ENCODE measurements at places on chromosomes 2 and 18.

GRCh38 chr2:129178356-129178755 is 801.1 kb upstream of the RAB6C start:
- DNase-seq: no peak

DNA sequence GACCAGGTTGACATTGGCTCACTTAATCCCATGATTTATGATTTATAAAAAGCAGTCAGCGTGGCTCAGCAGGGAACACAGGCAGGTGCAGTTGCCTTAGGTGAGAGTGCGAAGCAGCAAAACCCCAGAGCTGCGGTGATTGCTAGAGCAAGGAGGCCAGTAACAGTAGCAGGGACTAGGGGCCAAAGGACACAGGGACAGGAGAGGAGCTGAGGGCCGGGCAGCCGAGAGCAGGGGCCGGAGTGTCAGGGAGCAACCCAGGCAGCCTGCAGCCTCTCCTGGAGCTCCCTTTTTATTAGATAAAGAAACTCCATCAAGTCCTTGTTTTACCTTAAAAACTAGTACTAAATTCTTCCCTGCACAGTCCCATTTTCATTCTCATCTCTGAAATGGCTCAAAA is 4.3 kb downstream of the MC2R start:
- DNase-seq: no peak

- no peak for DNase-seq
These were observed 51.1 kb downstream of the NABP1 start for GRCh38 chr2:191728750-191729624.

- peak; percentile 38 for DNase-seq
These were observed 12.9 kb upstream of the TEX51 start for GRCh38 chr2:126885751-126886210.

- DNase-seq: no peak
These were observed 1179.0 kb upstream of the ACVR2A start for GRCh38 chr2:146665800-146666199.

GRCh38 chr2:16615246-16615645 is 50.4 kb downstream of the CYRIA start:
- DNase-seq: no peak

- DNase-seq: no peak
These were observed 38.3 kb downstream of the SFXN5 start for GRCh38 chr2:73033142-73033765.

DNA sequence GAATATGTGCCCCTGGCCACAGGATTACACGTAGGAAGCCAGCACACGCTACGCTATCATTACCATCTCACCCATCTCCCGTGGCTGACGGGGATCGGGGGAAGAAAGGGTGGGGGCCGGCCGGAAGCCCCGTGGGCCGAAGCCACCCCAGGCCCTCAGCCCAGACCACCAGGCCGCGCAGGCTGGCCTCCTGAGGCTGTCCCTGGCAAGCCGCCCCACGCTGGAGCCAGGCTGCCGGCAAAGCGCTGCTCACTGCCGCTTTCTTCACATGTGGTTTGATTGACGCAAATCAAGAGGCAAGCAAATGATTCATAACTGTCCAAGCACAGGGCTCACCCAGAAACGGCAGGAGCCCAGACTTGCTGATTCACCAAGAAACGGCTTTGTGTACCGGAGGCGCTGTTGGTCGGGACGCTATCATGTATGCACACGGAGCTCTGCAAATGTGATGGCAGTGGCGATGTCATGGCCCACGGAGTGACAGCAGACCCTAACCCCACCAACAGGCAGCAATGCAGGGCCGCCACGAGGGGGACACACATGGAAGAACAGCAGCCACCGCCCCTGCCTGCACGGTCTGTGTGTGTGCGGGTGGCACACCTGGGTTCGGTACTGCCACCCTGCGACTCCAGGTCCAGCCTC is 125.7 kb downstream of the HDAC4 start:
- DNase-seq: peak; percentile 94

DNA sequence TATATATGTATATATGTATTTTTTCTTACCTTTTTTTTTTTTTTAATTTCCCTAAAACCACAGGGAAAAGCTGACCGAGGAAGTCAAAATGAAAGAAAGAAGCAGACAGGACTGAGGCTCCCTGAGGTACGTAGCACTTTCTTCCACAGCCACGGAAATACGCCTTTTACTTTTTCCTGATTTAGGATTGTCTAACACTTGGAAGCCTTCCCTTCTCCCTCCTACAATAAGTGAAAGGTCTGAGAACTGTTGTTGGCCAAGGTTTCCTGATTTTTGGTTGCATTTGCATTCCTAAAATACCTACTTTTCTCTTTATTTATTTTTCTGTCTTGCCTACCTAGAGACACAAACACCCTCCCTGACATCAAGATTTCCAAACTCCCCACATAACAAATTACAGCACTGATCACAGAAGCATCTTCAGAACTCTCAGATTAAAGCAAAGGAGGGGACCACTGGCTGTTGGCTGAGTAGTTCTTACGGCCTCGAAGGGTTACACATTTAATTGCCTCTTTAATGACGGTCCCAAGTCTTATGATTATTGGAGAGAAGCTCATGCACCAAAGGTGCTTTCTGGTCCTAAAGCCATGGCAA is 778.5 kb upstream of the FANCL start:
- DNase-seq: no peak

DNA sequence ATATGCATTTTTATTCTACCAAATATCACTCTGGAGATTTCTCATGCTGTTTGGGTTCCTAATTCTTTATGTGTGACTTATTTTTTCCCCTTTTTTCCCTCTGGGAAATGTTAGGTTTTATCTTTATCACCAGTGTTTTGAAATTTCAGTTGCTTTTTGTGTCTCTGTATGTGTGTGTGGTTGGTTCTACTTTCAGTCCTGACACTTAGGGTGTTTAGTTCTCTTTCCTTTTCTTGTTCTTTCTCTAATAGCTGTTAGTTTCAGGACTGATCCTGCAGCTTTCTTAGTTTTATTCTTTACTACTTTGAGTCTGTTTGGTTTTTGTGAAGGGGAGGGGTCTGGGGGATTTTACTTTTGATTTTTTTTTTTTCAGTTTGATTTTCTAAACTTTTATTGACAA is 23.1 kb downstream of the PPM1B start:
- DNase-seq: no peak

DNA sequence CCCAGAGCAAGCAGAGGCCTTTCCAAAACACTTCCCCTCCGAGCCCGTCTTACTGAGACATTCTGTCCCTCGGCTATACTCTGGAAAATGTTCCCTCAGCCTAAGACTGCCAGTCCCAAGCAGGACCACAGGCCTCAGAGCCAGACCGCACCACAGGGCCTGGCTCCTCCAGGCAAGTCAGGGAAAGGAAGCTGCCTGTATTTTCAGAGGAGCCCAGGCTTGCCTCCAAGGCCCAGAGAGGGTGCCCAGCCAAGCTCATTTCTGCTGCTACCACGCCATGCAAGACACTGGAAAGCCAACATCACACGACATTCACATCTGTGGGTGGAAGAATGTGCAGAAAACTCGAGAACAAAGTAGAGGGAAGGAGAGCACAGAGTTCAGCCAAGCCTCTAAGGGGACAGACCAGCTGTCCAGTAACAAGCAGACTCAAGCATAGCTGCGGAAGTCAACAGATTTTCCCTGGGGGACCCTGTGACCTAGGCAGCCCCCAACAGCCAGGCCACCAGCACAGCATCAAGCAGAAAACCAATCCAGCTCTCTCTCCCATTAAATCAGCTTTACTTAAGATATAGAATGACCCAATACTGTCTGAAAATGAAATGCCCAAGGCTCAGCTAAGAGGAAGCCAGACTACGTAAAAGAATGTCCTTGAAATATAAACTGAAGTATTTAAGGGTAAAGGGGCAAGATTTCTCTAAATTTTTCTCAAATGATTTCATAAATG is 123.9 kb downstream of the ZFP36L2 start:
- no peak for DNase-seq

GRCh38 chr2:100423631-100424030 is 6.2 kb upstream of the CHST10 start:
- DNase-seq: no peak

DNA sequence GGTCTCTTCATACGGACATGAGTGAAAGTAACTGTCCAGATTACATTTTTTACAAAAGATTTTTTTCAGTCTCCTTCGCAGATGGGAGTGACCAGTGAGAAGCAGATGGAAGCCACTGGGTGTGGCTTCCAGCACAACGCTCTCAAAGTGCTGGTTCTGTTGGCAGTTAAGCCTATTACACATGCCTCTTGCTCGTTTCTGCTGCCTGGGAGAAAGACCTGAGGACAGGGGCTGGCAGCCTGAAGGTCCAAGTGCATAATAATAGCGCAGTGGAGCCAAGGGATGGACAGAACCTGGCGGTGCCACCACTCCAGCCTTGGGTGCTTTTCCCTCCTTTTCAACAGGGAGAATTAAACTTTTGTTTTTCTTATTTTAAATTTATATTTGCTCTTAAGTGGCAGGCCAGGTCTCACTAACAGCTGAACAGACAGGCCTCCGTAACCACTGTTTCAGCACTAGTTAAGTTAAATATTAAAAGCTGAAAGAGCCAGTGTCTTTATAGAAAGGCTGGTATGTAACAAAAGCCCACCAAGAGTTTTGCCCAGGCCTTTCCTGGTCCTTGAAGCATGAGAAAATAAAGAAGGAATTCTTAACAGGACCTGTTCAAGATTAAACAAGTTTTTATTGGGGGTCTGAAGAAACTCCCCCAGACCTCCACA is 1.2 kb upstream of the SKA1 start:
- no peak for DNase-seq

GRCh38 chr2:7852546-7852945 is 829.3 kb upstream of the ID2 start:
- DNase-seq: no peak

DNA sequence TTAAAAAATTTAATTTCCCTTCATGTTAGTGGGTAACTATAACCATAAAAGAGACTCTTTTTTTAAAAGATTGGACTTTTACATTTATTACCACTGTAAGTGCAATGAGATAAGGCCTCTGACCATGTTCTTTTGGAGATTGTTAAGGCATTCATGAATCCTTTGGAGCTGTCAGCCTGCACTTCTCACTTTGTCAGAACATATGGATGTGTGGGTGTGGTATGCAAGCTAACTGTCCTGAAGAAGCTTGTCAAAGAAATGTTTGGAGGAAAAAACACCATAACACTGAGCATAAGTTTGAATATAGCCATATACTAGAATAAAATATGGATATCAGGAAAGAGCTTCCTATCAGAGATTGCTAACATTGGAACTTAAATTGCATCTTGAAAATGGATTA is 754.1 kb downstream of the DPP10 start:
- no peak for DNase-seq

- DNase-seq: no peak
These were observed 804.3 kb downstream of the KCNJ3 start for GRCh38 chr2:155502766-155503165.

GRCh38 chr2:133641497-133641896 is 73.2 kb upstream of the NCKAP5 start:
- DNase-seq: no peak

All from SJSA1 (cell line).